Aorta (tissue), 5 donors: ENCODE measurements at places on chromosomes 5 and 9. TPM values are rescaled to one million over a fixed set of nuclear protein-coding genes. Genes with fewer than 3 reads are reported as not detected.

- no peaks in the 10 kb centered on the region for H3K27me3 ChIP-seq
- peak overlapping the region; percentile 99 for H3K27ac ChIP-seq
- H3K4me1 ChIP-seq = peaks cover 6% of the 10 kb centered on the region
- H3K36me3 ChIP-seq = no peaks in the 10 kb centered on the region
- DNase-seq = no peak
Measured at GRCh38 chr9:130845254-130845653, 10.2 kb downstream of the ABL1 start.

DNA sequence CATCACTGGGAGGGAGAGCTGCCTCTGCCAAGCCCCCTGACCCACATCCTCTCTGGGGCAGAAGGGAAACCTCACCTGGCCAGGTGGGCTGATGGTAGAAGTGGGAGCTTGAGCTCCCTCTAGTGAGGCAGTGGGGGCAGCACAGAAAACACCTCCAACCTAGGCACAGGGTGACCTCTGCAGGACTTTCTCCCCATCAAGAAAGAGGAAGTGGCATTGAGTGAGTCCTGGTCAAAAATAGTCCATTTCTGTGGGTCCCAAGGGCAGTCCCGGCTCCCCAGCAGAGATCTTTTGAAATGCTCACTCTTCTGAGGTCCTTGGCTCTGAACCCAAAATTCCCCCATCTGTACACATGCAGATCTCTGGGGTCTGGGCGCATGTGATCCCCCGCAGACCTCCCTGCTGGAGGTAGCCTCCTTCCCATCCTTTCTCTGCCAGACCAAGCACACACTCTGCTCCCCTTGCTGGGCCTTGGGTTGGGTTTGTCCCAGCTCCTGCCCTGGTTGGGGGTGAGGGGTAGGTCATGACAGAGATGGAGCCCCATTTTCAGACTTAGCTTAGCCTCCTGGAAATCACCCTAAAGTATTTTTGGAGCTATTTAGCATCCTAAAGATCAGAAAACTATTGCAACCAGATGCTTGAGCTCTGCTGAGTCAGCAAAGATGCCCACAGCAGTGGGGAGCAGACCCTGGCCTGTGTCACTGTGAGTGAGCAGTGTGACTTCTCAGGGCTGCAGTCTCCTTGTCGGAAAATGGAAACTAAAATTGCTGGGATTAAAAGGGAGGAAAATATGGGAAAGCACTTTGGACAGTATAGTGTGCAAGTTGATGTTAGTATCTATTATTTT, 41.6 kb upstream of the LCP2 start:
- no peak overlapping the region for H3K27ac ChIP-seq
- H3K27me3 ChIP-seq = no peaks in the 10 kb centered on the region
- DNase-seq = no peak
- no peak overlapping the region for H3K4me3 ChIP-seq

The FGF1 gene
- 24.4 TPM for total RNA-seq

The SH2D3C gene
- 19.7 TPM for total RNA-seq

The F2R gene
- 22.0 TPM for total RNA-seq

The C5orf58 gene
- total RNA-seq = not detected

The N4BP3 gene
- 2.0 TPM for total RNA-seq

The FOXD4L3 gene
- total RNA-seq = not detected

DNA sequence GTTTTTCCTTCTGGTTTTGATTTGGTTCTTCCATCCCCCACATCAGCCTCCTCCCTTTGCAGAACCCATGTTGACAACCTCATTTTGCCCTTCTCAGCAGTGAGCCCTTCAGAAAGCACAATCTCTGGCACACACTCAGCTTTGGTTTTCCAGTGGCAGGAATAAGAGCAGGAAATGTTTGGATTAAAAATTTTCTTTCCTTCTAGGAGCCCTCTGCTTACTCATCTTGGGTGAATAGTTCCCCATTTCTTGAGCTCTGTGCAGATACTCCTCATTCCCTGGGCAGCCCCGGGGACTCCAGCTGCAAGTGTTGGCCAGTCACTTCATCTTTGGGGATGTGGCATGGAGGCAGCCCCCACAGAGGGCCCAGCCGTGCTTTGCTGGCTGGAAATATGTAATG, 170.5 kb downstream of the NR3C1 start:
- H3K27ac ChIP-seq = no peak overlapping the region
- H3K4me1 ChIP-seq = no peaks in the 10 kb centered on the region
- DNase-seq = no peak
- H3K36me3 ChIP-seq = no peaks in the 10 kb centered on the region

The RAI14 gene
- total RNA-seq = 214 TPM

- no peaks in the 10 kb centered on the region for H3K27me3 ChIP-seq
- H3K36me3 ChIP-seq = no peaks in the 10 kb centered on the region
- DNase-seq = no peak
- no peak overlapping the region for H3K27ac ChIP-seq
- H3K4me1 ChIP-seq = no peaks in the 10 kb centered on the region
- H3K4me3 ChIP-seq = no peak overlapping the region
Measured at GRCh38 chr5:124527220-124527991, 219.0 kb downstream of the ZNF608 start.

DNA sequence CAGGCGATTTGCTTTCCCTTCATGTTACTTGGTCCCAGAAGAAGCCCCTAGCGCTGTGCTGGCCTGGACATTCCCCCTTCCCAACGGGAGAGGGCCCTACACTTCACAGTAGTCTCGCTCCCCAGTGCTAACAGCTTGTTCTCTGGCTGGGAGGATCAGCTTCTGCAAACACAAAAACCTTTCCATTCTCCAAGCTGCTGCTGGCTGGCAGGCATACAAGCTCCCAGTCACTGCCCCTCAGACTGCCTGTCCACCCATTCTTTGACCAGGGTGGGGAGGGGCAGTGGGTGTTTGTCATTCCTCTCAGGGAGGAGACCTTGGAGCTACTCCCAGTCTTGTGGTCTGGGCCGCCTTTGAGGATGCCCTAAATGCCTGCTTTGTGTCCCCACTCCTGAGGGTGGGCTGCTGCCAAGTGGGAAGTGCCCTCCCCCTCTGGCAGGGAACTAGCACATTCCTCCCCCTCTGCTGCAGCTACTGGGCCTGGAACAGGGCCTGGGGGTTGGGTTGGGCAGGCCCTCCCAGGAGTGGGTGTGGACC, 20.8 kb downstream of the ENHO start:
- no peak for DNase-seq
- no peaks in the 10 kb centered on the region for H3K36me3 ChIP-seq
- H3K27me3 ChIP-seq = no peaks in the 10 kb centered on the region

DNA sequence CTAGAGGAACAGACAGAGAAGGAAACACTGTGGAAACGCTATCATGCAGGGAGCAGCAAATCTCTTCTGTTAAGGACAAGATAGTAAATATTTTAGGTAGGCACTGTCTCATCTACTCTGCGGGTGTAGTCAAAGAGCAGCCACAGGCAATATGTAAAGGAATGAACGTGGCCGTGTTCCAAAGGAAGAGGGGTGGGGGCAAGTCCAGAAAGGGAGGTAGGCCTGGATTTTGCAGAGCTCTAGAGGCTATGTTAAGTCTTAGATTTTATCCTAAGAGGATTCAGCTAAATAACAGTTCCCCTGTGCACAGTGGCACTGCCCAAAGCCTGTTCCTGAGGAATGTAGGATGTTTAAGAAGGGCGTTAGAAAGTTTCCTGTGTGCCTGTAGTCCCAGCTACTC, 161.6 kb downstream of the ACTL7B start:
- no peak overlapping the region for H3K4me3 ChIP-seq
- no peak overlapping the region for H3K27ac ChIP-seq
- DNase-seq = no peak

DNA sequence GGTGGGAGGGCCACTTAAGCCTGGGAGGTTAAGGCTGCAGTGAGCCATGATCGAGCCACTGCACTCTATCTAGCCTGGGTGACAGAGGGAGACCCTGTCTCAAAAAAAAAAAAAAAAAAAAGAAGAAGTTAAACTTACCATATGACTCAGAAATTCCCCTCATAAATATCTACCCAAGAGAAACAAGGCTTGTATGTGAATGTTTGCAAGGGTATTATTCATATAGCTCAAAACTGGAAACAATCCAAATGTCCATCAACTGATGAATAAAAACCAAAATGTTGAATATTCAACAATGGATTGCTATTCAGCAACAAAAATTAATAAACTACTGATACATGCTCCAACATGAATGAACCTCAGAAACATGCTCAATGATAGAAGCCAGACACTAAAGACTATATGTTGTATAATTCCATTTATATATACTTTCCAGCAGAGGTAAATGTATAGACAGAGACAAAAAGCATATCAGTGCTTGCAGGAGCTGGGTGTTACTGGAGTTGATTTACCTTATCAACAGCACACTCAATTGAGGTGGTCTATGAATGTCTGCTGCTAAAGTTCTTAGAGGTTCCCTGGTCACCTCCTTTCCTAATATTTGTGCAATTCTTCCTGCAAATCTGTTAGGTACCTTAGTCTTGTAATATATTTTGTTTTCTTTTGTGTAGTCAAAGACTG, 5.3 kb upstream of the SREK1 start:
- no peak for DNase-seq
- no peak overlapping the region for H3K4me3 ChIP-seq
- no peaks in the 10 kb centered on the region for H3K4me1 ChIP-seq
- no peak overlapping the region for H3K27ac ChIP-seq
- H3K36me3 ChIP-seq = no peaks in the 10 kb centered on the region

The CYLC2 gene
- not detected for total RNA-seq
